ENCODE measurements at places on chromosomes 16 and 17.

GRCh38 chr16:7272567-7273158 is 60.0 kb upstream of the RBFOX1 start:
- no peak for DNase-seq

- DNase-seq: no peak
Measured at GRCh38 chr16:10590342-10590741, 9.9 kb upstream of the EMP2 start.

DNA sequence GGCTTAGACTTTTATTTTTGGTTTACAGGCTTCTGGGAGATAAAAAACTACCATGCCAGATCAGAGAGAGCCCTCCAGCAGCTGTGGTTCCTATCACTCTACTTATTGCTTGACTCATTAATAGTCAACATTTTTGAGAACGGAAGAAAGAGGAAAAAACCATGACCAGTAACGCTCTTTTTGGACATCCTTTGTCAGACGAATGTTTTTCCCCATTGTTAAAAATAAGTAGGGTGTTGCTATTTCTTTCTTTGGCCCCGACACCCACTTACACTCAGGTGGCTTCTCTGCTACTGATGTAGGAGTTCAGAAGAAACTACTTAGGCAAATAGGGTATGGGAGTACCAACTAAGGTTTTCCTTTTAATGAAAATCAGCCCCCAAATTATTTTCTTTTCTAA is 27.5 kb downstream of the TVP23A start:
- DNase-seq: no peak

DNA sequence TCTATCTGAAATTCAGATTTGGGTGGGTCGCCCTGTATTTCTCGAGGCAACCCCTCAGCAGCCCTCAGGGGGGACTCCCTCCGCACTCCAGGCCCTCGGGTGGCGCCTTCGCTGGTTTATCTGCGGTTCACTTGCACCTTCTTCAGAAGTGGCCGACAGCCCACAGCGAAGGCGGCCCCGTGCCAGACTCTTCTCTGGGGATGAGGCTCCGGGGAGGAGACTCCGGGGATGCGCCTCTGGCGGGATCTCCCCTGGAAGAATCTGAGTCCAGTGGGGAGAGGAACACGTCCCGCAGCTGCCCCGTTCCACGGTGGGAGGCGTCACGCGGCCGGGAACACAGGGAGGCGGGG is 63.9 kb upstream of the DNAJA2 start:
- peak; percentile 33 for DNase-seq

GRCh38 chr16:87210894-87211293 is 106.3 kb downstream of the C16orf95 start:
- DNase-seq: no peak

- no peak for DNase-seq
Measured at GRCh38 chr16:9847146-9847545, 335.1 kb downstream of the GRIN2A start.

GRCh38 chr17:30954046-30954830 is 16.6 kb upstream of the RNF135 start:
- DNase-seq: no peak

GRCh38 chr16:85446951-85447692 is 166.0 kb upstream of the GSE1 start:
- DNase-seq: no peak

GRCh38 chr17:21351366-21352065 is 24.6 kb upstream of the KCNJ12 start:
- no peak for DNase-seq

- DNase-seq: no peak
Measured at GRCh38 chr16:75572864-75573542, 6.8 kb downstream of the GABARAPL2 start.

DNA sequence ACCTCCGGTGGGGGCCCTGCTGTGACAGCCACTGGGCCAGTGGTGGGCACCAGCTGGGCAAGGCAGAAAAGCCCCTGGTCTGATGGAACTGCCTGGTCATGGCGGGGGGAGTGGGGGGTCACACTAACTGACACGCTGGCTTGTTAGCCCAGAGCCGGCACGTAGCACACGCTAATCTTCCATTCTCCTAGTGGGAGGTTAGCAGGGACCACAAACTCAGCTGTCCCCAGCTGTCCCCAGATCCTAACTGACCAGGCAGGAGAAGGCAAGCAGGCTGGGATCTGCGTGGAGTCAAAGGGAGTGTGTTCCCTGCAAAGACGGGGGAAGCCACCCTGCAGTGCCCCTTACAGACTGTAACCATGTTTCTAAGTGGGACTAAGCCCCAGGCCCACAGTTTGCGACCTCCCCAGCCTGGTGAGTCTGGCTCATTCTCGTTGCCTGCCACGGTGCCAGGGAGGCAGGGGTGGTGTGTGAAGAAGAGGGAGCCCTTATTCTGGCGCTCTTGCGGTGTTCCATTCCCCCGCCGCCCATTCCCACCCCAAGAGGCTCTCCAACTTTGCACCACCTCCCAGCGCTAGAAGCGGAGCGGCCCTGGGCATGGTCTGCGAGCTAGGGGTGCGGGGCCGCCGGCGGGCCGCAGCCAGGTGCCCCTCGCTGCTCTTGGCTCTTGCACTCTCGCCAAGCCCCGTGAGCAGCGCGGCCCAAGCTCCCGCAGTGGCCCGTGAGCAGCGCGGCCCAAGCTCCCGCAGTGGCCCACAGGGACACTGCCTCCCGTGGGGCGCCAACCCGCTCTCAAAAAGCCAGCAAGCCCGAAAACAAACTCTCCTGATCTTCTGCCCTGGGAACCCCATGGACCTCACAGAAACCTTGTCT is 12.1 kb upstream of the ZNF423 start:
- no peak for DNase-seq

DNA sequence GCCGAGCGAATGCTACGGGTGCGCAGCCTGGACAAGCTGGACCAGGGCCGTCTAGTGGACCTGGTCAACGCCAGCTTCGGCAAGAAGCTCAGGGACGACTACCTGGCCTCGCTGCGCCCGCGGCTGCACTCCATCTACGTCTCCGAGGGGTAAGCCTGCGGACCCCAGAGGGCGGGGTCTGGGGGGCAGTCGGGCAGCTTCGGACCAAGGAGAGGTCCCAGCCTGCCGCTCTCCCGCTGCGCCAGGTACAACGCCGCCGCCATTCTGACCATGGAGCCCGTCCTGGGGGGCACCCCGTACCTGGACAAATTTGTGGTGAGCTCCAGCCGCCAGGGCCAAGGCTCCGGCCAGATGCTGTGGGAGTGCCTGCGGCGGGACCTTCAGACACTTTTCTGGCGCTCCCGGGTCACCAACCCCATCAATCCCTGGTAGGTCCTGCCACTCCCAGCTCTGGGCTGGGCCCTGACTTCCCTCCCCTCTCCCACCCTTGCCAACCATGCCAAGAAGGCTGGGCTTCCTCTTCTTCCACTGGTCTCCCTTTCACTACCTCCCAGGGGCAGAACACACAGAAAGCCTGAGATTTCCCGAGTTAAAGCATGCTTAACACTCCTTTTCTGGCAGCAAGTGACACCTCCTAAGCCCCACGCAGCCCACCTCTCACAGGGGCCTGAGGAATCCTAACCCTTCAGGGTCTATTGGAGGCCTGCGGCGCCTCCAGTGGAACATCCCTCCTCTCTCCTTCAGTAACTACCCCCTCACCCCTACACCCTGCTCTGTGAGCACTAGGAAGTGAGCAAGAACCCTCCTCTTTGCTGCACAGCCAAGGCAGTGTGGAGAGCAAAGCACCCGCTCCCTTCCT is 3.2 kb downstream of the NAGS start:
- DNase-seq: no peak

DNA sequence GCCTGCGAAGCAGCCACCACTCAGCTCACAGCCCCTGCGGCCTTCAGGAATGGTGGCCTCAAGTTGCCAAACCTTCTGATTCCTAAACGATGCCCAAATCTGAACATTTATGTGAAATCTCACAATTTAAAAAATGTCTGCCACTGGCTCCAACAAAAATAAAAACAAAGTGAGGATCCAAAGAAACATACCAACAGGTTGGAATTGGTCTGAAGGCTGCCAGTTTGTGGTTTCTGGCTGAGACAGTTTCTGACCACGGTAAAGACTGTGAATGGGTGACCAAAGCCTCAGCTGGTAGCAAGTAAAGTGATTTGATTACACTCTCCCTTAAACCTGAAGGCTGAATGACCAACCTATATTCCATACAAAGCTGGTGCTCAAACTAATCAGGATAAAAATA is 24.9 kb downstream of the LITAFD start:
- no peak for DNase-seq

DNA sequence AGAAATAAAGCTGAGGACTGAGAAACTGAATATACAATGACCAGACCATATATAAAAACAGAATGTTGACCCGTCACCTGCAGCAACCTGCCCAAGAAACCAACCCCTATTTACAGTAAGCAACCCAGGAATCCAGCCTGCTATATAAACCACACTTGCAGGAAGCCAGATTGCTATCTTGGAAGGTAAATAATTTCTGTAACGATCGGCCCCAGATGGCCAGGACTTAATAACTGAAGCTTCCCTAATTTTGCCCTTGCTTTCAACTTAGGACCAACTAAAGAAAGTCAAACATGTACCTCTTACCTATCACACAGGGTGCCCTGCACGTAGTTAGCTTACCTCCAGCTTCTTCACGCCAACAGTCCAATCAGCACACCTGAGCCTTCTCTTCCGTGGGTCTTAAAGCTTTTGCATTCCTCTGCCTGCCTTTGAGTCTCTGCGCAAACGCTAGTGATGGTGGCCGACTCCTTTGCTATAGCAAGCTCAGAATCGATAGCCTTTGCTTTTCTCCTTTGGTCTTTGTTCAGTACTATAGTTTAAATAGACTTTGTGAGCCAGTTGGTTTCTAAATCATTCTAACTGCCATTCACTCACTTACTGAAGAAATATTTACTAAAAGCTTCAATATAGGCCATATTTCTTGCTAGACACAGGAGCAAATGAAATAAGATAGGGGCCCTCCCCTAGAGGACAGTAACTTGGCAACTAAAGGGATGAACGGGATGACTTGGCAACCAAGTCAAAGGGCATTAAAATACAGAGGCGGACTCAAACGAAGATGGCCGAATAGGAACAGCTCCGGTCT is 31.3 kb downstream of the MPHOSPH6 start:
- no peak for DNase-seq

GRCh38 chr17:16282522-16282921 is 65.5 kb downstream of the PIGL start:
- DNase-seq: no peak

GRCh38 chr16:17499223-17499902 is 28.6 kb upstream of the XYLT1 start:
- no peak for DNase-seq

DNA sequence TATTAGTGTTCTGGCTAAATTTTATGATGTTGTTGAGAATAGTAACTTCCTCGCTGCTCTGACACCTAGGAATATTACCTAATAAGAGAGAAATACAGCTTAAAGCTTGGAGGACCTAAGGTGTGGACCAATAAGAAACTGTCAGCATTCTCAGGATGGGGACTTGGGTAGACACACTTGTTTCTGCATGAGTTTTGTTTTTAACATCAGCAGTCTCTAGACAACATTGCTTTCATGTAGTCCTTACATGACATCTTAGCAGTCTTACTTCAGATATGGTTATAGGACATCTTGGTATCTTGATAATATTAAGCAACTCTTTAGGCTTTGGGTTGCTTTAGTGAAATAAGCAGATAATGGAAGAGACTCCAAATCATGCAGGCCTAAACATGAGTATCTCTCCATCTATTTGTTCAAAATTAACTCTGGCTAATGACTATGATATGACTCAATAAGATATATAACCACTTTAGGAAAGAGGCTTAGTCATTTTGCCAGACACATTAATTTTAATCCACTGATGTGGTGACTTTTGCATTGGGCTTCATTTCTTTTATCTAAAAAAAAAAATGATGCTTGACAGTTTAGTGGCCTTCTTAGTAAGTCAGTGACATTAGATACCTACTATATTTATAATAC is 84.5 kb downstream of the WNT3 start:
- DNase-seq: no peak

GRCh38 chr17:57899822-57900221 is 50.0 kb upstream of the MRPS23 start:
- DNase-seq: no peak

- no peak for DNase-seq
Measured at GRCh38 chr17:68349157-68349556, 57.9 kb downstream of the ARSG start.

DNA sequence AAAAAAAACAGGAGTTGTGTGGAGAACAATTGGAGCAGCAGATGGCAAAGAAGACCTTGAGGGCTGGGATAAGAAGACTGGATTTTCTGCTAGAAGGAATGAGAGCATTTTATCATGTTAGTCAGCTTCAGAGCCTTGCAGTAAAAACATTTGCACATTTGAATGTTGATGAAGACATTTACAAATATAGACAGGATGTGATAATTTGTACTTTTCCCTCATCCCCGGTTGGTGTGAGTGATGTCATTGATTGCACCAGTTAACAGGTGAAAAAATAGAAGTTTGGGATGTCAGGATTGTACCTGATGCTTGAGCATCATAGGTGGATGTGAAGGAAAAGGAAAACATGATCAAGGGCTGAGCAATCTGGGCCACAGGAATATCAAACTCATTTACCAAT is 22.6 kb upstream of the MAPK3 start:
- no peak for DNase-seq

DNA sequence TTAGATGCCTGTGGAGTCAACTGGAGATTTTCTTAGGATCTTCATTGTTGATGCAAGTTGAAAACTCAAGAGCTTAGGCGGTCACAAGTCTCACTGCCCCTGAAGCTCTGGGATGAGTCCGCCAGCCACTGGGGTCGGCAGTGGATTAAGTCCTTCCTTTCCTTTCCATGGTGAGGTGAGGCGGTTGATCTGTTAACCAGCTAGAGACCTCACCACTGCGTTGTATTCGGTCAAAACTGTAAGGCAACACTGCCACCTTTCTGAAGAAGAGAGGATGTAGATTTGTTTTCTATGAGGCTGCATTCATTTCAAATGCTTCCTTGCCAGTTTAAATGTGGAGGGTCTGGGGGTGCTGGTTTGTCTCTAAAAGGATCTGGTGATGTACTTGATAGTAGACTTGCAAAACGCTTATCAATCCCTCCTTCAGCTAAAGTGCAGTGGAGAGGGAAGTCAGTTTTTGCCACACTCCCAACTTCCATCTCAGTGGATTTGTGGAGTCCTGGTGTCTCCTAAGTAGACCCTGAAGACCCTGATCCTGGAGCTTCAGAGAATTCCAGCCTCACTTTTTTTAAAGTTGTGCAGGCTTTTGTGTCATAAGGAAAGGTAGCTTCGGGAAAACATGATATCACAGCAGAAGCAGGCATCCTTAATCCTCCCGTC is 1.7 kb downstream of the MYOCD start:
- no peak for DNase-seq

DNA sequence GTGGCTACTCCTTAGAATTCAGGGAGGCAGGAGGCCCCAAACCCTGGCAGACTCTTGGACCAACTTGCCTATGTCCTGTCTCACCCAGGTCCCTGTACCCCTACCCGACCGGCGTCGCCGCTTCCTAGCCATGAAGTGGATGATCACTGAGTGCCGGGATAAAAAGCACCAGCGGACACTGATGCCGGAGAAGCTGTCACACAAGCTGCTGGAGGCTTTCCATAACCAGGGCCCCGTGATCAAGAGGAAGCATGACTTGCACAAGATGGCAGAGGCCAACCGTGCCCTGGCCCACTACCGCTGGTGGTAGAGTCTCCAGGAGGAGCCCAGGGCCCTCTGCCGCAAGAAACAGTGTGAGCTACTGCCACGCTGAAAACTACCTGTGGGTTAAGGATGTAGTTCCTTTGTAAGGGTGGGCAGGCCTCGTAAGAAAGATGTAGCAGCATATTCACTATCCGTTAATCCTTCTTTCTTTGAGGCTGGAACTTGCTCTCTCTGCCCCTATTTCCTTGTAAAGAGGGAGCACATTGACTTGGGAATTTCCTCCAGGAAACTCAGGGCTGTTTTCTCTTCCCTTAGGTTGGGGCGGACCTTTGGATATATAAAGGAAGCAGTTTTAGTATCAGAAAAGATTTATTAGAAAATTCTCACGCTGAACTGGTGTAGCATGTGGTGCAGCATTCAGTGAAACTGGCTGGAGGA is 4.1 kb downstream of the MRPS7 start:
- no peak for DNase-seq

Measured in activated naive CD4-positive, alpha-beta T cell treated with anti-CD3 and anti-CD28 coated beads, Interleukin-2, amount 50 U/mL, for 16 hours (primary cell).